Stimulated activated CD4-positive, alpha-beta T cell treated with anti-CD3 and anti-CD28 coated beads, Interleukin-12 subunit alpha, Interleukin-12 subunit beta, amount 100 ng/mL, for 24 hours (primary cell): ENCODE measurements at places on chromosomes 2 and 18.

- no peak for DNase-seq
Measured at GRCh38 chr2:182921234-182921633, 54.8 kb upstream of the FRZB start.

- DNase-seq: peak; percentile 57
Measured at GRCh38 chr2:192162392-192163042, 32.2 kb downstream of the TMEFF2 start.

DNA sequence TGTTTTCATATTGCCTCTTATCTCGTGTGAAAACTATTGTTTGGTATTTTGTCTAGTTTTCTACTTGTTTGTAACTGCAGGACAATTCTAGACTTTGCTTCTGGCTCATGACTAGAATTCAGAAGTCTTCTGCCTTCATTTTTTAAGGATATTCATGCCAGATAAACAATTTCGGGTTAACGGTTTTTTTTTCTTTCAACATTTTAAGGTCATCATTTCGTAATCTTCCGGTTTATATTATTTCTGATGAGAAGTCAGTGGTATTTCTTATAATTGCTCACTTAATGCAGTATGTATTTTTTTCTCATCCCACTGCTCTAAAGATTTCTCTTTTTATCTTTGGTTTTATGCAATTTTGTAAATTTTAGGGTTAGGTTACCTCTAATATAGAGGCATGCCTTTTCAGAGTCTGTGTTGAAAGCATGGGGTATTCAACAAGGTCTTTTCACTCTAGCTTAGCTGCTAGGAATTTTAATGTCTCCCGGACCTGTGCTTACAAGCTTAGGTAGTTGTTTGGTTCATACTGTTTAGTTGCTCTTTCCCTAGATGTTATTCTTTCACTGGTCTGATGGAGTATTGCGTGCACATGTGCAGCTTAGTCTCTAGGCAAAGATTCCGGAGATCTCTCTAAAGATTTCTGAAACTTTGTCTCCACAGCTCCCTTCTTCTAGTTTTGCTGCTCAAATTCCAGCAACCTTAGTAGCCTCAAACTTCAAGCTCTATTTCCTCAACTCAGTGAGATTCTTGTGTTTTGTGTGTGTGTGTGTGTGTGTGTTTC is 198.1 kb downstream of the MCFD2 start:
- DNase-seq: no peak

- DNase-seq: no peak
Measured at GRCh38 chr2:25323042-25323514, 18.6 kb downstream of the DNMT3A start.

- DNase-seq: no peak
Measured at GRCh38 chr18:56175330-56176001, 462.9 kb downstream of the TXNL1 start.

- DNase-seq: no peak
Measured at GRCh38 chr18:59908799-59909198, 9.0 kb downstream of the PMAIP1 start.

GRCh38 chr2:210503725-210504191 is 27.2 kb upstream of the LANCL1 start:
- no peak for DNase-seq

GRCh38 chr2:12951657-12951973 is 234.9 kb downstream of the TRIB2 start:
- DNase-seq: no peak

GRCh38 chr2:25165992-25166875 is 2.1 kb downstream of the POMC start:
- DNase-seq: peak; percentile 29

DNA sequence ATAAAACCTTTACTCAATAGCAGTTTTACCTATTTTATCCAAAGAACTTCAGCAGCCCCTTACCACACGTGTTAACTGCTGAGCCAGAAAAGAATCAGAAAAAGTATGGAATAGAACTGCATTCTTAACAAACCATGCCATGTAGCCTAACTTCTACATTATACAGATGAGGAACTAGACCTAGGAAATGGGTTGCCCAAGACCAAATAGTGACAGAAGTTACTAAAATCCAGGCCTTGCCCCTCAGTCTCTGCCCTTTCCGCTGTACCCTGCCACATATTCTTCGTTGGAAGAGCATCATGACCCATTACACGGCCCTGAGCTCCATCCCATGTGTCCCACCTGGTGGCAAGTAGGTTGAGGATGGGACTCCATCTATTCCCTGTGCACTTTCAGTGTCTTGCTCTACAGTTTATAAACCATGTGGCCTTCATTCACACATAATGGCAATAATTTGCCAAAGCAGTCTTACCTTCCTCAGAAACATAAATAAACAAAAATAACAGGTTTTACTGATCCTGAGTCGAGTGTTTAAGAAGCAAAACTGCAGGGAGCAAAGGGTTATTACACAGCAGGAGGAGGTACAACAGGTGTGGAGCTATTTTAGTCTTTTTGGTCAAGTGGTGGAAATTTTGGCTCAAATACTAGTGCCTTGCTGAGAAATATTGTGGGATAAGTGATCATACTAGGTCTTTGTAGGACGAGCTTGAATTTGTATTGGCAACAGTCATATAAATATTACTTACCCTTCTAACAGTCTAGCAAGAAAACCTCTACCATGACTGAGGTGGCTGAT is 46.5 kb downstream of the HNRNPLL start:
- no peak for DNase-seq

DNA sequence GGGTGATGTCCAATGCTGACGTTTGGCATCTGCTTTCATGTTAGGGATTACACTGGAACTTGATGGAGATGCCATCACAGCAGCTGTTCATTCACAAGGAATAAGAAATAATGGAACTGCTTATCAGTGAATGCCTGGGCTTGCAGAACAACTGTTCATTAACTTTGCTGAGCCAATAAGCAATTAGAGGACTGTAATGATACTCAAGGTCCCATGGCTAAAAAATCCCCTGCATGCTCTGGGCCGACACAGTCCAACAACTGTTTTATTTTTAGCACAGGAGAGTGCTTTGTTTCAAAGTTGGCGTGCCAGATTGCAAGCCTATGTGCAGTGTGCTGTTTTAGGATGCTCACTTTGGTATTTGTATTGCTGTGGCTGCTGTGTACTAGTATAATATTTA is 408.0 kb upstream of the RGPD4 start:
- no peak for DNase-seq

DNA sequence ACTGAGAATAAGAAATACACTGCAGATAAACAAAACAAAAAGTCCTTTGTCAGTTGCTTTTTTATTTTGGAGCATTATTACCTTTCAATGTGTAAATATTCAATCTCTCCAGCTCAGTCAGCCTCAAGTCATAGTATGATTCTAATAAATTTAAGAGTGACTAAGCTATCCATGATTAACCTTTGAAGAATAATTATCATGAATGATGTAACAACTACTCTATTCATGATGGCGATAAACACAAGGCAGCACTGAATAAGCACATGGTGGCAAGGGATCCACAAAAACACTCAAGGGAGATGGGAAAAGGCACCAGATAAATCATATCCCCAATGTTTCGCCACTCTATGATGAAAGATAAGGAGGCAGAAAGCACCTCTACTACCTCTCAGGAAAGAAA is 67.0 kb downstream of the MAP4K3 start:
- no peak for DNase-seq

GRCh38 chr2:48572816-48573215 is 42.9 kb downstream of the STON1 start:
- no peak for DNase-seq

- no peak for DNase-seq
Measured at GRCh38 chr18:34709750-34710441, at the start of gene DTNA. DTNA (plus strand) TSS chr18:34710298; CDS start chr18:34755977, 45,679 bp downstream.
